ENCODE measurements at places on chromosomes 13 and 19.

- DNase-seq = no peak
Observed at GRCh38 chr13:101408992-101409656, 7.2 kb downstream of the NALCN start.

- no peak for DNase-seq
Observed at GRCh38 chr13:29081697-29082440, 261.7 kb downstream of the MTUS2 start.

GRCh38 chr19:11138601-11139300 is 16.8 kb downstream of the SPC24 start:
- DNase-seq = peak; percentile 66

- DNase-seq = peak; percentile 79
Observed at GRCh38 chr13:108003626-108004025, 211.7 kb downstream of the LIG4 start.

GRCh38 chr19:4581666-4582553 is 22.4 kb upstream of the SEMA6B start:
- DNase-seq = peak; percentile 29

- DNase-seq = no peak
Observed at GRCh38 chr19:1079566-1080111, 12.7 kb downstream of the ARHGAP45 start.

DNA sequence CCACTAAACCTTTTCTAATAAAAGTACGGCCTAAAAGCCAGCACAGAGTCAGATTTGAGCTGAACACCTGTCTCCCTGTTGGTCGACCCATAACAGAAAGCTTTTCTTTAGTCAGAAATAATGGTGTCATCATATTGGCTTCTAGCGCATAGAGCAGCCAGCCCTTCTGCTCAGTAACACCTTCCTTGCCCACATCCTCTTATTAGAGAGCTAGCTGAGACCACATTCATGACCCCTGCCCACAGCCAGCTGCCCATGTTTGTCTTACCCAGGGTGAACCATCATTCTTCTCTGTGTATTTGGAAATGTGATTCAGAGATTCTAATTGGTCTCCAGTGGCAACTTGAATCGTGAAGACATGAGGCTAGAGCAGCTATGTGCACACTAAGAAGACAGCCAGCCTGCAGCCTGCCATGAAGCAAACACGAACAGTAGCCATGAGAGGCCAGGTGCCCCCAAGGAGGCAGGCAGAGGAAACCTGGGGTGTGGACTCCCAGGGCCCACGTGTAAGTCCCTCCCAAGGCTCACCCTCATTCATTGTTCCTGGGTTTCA is 82.3 kb upstream of the PDCD5 start:
- no peak for DNase-seq

DNA sequence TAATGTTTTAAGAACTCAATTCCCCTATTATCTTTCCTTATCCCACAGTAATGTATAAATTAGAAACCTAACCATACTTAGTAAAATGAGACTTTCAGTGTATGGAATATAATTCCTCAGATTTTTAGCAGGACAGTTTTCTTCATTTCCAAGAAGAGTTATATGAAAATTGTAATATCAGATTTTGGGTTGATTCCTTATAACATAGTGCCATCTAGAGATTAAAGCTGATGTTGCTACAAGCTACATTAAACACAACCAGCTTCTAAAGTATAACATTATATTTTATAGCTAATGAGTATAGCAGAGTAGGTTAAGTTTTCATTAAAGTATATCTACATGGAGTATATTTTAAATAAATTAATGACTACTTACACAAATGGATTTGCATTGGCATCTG is 99.7 kb upstream of the MIR17HG start:
- DNase-seq = no peak

DNA sequence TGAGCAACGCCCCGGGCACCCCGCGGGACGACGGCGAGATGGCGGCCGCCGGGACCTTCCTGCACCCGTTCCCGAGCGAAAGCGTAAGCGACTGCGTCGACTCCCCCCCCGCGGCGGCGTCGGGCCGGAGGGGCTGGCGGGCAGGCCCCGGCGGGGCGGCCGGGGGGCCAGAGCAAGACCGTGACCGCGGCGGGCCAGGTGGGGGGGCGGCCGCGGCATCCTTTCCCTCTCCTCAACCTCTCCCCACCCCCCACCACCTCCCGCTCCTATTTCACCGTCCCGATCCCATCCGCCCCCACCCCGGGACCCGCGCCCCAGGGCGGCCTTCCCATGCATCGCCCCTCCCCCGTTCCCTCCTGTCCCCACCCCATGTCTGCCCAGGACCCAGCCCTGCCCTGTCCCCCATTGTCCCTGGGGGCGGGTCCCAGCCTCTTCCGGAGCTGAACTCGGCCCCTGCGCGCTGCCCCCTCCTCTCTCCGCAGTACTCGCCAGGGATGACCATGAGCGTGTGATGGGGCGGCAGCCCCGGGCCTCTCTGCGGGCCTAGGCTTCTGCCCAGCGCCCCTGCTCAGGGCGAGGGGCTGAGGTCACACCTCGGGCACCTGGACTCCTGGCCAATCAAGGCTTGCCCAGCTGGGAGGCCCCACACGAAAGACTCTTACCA is 4.1 kb downstream of the ISYNA1 start:
- DNase-seq = no peak

DNA sequence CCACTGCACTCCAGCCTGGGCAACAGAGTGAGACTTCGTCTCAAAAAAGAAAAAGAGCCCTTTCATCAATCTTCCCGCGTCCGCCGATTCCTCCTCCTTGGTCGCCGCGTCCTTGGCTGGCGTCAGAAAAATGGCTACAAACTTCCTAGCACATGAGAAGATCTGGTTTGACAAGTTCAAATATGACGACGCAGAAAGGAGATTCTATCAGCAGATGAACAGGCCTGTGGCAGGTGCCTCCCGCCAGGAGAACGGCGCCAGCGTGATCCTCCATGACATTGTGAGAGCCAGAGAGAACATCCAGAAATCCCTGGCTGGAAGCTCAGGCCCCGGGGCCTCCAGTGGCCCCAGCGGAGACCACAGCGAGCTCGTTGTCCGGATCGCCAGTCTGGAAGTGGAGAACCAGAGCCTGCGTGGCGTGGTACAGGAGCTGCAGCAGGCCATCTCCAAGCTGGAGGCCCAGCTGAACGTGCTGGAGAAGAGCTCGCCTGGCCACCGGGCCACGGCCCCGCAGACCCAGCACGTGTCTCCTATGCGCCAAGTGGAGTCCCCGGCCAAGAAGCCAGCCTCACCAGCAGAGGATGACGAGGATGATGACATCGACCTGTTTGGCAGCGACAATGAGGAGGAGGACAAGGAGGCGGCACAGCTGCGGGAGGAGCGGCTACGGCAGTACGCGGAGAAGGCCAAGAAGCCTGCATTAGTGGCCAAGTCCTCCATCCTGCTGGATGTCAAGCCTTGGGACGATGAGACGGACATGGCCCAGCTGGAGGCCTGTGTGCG is 2.1 kb upstream of the MISP3 start:
- DNase-seq = no peak

Data from HAP-1 (cell line).